ENCODE measurements at places on chromosomes 13 and 19.

- DNase-seq = no peak
Observed at GRCh38 chr13:114039471-114040141, 65.7 kb upstream of the C13orf46 start.

- no peak for DNase-seq
Observed at GRCh38 chr19:34998777-34999497, 1.2 kb upstream of the GRAMD1A start.

DNA sequence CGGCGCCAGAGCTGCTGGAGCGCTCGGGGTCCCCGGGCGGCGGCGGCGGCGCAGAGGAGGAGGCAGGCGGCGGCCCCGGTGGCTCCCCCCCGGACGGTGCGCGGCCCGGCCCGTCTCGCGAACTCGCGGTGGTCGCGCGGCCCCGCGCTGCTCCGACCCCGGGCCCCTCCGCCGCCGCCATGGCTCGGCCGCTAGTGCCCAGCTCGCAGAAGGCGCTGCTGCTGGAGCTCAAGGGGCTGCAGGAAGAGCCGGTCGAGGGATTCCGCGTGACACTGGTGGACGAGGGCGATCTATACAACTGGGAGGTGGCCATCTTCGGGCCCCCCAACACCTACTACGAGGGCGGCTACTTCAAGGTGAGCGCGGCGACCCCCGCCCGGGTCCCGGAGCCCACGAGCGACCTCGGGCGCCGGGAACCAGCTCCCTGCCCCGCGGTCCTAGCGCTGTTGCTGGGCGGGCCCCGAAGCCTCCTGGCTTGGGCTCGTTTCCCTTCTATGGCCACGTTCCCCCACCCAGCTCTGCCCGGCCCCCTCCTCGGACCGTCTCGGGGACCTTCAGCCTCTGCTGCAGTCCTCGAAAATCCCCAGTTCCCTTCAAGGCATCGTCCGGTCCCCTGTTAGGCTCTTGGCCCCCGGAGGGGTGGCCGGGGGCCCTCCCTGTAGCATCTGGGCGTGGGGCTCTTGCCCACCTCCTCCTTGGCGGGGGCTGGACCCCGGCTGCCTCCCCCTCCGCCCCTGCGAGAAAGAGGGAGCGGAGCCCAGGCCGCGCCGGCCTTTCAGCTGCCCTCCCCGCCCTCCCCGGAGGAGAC, at the start of gene CDC34:
CDC34 (plus strand) TSS at position 8 of the 808 bp plus-strand sequence; CDS start at position 180, 172 bp downstream.
- DNase-seq = no peak

DNA sequence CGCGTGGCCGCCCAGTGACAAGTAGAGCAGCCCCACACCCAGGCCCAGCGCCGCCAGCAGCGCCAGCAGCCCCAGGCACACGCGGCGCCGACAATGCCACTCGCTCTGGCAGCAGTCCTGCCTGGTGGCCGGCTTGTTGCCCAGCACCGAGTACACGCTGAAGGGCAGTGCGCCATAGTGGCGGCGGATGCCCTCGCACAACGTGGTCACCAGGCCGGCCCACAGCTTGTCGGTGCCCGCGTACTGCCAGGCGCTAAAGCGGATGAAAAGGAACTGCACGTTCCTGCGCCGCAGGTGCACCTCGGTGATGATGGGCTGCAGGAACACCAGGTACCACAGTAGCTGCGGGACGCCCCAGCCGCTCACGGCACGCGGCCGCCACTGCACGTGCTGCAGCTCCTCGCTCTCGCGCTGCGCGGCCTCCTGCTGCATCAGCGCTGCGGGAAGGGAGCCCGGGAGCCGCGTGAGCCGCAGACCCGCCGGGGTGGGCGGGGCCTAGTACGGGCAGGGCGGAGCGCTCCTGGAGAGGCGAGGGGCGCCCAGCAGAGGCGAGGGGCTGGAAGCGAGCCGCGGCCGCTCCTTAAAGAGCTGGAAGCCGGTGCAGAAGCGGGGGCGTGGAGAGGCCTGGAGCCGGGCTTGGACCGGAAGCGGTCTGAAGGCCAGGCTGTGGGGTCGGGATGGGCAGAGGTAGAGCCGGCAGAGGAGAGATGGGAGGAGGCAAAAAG, 7.3 kb downstream of the NKPD1 start:
- no peak for DNase-seq

GRCh38 chr13:44523146-44524015, 52.7 kb downstream of the TSC22D1 start:
- DNase-seq = no peak

DNA sequence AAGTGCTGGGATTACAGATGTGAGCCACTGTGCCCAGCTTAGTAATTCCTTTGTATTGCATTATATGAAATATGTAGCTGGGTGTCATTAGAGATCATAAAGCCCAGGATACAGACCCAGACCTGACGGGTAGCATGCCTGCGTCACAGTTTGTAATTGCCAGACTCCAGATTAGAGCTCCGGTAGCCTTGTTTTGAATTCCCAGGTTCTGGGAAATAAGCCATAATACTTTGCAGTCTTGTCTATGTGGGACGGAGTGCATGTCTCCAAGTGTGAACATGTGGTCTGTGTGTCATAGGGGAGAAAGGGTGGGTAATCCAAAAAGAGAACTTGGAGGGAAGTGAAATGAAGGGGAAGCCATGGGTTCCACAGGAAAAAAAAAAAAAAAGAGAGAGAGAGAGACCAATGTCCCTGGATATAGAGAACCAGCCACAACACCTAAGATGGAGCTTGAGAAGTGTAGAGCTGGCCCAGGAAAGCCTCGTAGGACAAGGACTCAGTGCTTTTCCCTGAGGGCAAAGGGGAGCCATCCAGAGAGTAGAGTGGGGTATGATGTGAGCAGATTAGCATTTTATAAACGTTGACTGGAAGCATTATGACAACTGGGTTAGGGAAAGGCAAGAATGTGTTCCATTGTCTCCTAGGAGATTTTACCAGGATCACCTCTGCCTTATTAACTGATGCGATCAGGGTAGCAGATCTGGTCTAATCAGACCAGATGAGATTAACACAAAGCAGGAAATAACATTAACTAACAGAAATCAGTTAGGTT, 2.6 kb downstream of the ZSCAN4 start:
- DNase-seq = no peak

- no peak for DNase-seq
Observed at GRCh38 chr19:45448887-45449299, 18.9 kb upstream of the FOSB start.

DNA sequence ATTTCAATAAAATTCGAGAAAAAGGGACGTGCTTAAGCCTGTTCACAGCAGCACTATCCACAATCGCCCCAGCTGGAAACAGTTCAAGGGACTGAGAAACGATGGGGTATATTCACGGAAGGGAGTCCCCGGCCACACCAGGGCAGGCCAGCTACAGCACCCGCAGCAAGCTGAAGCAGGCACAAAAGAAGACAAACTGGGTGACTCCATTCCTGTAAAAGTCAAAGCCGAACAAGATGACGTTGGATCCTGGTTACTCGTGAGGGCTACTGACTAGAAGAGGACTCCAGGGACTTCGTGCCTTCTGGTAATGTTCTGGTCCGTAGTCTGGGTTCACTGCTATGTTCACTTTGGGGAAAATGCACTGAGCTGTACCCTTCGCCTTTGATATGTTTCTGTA, 57.6 kb downstream of the COL4A1 start:
- DNase-seq = no peak

GRCh38 chr19:47001584-47001983, 18.1 kb upstream of the NPAS1 start:
- DNase-seq = no peak

DNA sequence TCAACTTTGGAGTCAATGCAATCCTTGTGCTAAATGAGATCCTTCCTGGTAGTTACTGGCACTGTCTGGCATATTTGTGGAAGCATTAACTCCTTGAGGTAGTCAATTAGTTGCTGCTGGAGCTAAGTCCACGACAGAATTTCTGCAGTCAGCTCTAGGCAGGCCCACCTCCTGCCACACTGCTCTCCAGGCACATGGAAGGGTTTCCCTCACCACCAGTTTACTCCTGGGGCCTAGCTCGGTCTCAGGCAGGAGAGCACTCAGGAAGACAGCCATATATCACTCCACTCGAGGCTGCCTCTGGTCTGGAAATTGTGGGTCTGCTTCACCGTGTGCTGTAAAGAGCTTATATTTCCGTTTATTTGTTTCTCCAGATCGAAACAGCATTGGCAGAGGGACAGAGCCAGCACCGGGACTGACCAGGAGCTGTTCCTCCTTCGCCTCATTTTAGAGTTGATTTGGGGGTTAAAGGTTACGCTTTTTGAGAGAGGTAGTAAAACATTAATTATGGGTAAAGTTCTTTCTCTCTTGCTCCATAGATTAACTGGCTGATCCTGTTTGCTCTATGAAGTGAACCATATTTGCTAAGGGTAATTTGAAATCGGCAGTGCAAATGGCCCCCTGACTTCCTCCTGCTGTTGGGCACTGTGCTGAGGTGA, 20.6 kb upstream of the GTF3A start:
- no peak for DNase-seq

GRCh38 chr13:20475927-20476691, 49.5 kb downstream of the CRYL1 start:
- DNase-seq = peak; percentile 33

DNA sequence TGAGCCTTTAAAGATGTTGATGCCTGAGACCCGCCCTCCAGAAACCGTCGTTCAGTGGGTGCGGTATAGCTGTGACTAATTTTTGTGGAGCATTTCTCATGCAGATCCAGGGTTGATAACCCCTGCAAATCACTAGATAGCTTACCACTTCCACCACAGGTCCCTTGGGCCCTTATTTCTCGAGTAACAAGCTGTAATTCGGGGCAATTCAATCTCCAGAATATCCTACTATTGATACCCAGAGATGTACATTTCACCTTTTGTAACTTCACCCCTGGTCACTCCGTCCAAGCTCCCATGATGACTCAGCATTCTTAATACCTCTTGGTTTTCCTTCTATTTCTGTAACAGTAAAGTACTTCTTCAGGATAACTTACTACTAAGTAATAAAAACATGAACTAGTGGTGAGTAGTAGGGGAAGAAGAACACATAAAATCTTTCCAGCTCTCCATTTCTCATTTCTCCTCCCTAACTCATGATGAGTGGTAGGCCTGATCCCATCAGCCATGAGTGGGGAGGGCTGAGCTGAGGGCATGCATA, 71.9 kb upstream of the UBL3 start:
- no peak for DNase-seq

GRCh38 chr13:112675366-112675756, 14.5 kb upstream of the ATP11A start:
- DNase-seq = no peak
